ENCODE measurements at places on chromosomes 2 and 18.
A peak's percentile ranks its signal among the peaks of the same experiment; 100 is the strongest.

DNA sequence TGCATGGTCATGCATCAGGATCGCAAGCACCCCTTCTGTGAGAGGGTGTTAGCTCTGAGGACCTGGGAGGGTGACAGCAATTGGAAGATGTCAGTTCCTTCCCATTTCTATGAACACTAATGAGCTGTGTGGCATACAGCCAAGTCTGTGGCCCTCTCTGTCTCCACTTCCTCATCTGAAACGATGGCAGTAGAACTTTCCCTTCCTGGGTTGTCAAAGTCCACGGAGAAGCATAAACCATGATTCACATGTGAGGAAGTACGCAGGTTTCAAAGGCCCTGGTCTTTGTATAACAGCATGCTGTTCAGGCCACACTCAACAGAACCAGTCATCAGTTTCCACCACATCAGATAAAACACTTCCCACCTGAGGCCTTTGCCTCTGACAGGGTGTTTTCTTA is 167.4 kb upstream of the RAB6C start:
- peak; percentile 38 for DNase-seq

DNA sequence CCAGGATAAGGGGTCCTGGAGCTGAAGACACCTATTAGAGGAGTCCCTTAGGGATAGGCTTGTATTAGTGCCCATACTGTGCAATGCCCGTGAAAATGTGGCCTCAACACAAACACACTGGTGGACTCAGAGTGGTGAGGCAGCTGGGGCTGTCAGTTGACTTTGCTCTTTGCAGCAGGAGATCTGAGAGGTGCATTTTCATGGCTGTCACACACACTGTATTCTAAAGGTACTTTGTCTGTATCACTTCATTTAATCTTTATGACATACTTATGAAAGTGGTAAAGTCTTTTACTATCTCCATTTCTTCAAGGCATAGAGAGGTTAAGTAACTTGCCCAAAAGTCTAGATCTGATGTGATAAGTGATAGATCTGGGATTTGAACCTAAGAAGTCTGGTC is 55.1 kb upstream of the GCFC2 start:
- no peak for DNase-seq

GRCh38 chr2:67627456-67628207 is 230.5 kb downstream of the ETAA1 start:
- DNase-seq = no peak

DNA sequence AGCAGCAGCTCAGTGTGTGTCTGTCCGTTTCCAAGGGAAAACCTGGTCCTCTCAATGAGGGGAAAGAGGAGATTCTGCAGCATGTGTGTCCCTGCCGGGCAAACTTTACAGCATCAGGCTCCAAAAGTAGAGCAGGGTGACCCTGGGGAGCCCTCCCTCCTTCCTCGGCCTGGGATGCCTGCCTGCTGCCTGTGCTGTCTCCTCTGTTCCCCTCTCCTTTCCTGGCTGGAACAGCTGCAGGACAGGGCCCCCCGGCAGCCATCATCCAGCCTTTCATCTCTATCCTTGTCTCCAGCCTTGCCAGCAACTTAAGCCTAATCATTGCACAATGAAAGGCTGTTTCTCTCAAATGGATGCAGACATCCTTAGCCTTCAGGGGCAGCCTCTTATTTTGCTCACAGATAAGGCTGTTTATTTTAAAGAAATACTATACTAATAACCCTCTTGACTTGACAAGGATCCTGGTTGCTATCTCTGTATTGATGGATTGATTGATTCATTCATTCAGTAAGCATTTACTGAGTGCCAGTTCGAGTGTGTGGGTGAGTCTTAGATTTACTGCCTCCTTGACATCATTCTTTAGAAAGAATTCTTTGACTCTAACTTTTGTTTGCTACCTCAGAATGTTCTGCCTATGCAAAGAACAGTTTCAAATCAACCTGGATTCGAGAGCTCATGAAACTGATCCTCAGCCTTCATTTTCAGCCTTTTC is 40.6 kb upstream of the EDAR start:
- DNase-seq = no peak

DNA sequence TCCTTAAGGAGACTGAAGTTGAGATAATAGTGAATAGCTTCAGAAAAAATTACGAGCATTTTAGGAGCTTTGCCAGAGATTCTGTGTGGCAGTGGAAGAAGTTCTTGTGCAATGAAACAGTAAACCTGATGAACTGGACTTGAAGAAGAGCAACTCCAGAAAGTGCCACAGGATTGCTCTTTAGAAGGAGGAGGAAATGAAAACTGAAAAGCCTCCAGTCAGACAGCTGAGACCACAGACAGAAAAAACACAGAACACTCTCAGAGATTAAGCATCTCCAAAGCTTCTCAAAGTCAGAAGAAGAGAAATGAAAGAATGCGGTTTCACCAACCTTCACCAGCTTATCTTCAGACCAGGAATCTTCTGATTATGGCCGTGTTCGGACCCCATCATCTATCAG is 329.7 kb upstream of the CNTNAP5 start:
- no peak for DNase-seq

Data from muscle of arm (tissue), 14 donors.